Anterior cingulate cortex (tissue), 58 donors: ENCODE measurements at places on chromosomes 12 and 14.

DNA sequence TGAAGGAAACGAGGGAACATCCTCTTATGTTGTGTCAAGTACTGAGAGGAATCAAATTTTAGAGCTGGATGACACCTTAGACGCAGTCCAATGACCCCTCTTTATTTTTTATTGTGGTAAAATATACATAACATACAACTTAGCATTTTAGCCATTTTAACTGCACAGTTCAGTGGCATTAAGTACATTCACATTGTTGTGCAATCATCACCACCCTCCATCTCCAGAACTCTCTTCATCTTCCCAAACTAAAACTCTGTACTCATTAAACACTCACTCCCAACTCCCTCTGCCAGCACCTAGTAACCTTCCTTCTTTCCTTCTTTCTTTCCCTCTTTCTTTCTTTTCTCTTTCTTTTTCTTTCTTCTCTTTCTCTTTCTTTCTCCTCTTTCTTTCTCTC lies 97.2 kb upstream of the SLC24A4 start:
- no peak for DNase-seq

DNA sequence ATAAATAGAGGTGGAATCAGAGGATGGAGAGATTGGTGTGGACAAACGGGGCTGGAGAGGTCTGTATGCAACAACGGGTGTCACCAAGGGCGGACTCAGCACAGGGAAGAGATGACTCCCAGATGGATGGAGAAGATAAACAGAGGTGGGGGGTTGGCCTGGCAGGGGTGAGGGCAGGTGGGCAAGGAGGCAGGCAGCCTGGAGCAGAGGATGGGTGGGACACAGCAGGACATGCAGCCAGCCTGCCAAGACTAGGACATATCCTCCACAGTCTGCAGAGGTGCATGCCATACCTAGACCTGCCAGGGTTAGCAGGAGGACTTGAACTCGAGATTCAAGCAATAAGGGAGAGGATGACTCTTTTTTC lies 56.2 kb downstream of the TTC7B start:
- no peak for DNase-seq

- DNase-seq = no peak
Observed at GRCh38 chr12:57476993-57477709, 2.5 kb downstream of the ARHGAP9 start.

DNA sequence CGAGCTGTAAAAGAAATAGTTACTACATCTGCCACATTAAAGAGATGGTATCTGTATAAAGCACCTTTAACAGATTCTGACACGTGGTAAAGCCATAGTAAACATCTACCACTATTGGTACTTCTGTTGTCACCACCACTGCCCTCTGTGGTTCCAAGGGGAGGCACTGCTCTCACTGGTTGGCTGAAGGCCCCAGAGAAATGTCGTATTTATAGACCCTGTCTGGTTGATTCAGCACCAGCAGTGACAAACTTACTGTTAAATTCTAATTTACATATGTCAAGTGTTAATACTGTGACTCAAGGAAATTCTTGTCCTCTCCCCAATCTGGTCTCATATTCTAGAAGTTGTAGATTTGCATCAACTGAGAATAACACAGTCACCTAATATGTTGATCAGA lies 281.1 kb downstream of the ERC1 start:
- DNase-seq = no peak

DNA sequence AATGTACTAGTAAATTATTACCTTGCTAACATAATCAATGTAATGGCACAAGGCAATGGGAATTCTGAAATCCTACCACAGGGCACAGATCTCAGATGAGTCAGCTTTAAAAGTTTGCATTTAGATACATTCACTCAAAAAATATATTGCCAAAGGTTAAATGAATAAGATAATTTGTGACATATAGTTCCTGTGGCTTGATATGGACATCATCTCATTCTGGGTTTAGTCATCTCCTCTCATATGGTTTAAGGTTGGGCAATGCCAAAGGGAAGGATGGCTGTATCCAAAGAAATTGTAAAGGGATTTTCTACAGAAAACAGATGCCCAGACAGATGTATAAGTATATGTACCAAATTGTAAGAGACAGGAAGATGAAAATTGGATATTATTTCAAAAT lies 1065.0 kb downstream of the LRFN5 start:
- DNase-seq = no peak

DNA sequence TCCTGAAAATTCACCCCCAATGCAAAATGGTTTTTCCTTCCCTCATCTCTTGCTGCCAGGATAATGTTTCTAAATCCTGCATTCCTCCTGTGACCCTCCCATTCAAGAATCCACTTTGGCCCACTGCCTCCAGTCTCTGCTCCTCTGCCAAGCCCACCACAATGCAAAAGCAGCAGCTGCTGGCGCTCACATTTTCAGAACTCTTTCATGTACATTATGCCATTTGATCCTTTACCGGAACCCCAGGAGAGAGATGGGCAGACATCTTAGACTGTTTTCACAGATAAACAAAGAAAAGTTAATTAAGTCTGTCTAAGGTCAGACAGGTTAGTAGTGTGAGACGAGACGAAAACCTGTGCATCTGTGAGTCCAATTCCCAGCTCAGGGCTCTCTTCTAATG lies 12.9 kb downstream of the LRIG3 start:
- DNase-seq = no peak

DNA sequence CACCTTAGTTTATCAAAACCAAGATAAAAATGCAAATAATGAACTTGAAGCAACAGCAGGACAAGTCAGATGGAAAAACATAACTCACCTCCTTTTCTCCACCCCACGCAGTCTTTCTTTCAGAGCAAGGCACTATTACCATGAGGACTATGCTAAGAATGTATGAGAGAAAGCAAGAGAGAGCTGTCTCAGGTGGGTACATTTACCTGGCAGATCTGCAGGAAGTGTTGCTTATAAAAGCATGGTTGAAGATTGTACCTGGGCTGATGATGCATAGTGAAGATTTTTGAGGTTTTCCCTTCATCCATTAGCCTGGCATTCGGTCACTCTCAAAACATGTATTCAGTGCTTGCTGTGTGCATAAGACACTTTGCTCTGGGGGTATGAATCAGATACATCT lies 68.8 kb upstream of the IFNG-AS1 start:
- DNase-seq = no peak

DNA sequence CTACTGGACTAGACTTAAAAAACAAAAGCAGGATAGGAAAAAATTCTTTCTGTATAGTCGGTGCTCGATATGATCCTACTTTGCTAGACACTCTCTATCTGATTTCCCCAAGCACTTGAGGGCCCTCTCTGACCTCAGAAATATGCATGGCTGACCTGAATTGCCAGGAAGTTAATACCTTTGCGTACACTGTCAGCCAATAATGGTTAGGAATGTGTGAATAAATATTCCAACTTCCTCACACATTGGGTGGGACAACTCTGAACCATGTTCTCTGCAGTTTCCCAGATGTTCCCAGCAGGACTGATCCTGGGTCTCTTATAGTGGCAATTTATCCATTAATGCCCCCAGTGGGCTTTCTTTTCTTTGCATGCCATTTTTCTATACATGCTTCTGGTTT lies 20.5 kb upstream of the RPL10L start:
- DNase-seq = no peak

- no peak for DNase-seq
Observed at GRCh38 chr14:60945984-60946383, 34.9 kb downstream of the TRMT5 start.

GRCh38 chr12:76569685-76570604 lies 10.4 kb upstream of the OSBPL8 start:
- DNase-seq = no peak

- DNase-seq = no peak
Observed at GRCh38 chr14:44963044-44963528, 1.1 kb downstream of the TOGARAM1 start.

DNA sequence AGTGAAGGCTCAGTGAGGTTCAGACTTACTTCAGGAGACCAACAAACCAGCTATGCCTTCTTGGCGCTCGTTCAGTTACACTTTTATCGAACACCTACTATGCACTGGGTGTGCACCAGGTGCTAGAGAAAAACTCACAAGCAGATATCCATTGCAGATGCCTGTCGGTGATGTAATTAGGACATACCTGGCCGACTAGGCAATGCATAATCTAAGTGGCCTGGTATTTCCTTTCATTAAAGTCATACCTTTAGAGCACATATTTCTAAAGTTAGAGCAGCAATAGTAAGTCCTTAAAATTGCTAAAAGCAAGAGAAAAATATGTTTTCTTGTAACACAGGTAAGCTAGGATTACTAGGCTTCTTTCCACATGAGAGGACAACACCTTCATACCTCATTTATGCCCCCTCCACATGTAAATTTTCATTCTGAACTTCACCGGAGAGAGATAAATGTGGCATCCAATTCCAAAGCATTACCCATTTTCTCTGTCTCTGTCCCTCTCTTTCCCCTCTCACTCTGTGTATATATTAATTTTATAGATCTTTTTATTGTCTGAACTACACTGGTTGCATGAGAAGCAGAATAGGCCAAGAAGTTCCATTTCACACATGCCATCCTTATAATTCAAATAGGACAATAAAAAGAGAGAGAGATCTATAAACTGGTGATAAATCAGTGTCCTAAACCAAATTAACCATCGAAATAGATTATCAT lies 242.2 kb downstream of the SPTSSA start:
- DNase-seq = no peak

- no peak for DNase-seq
Observed at GRCh38 chr14:24913021-24913420, 136.9 kb downstream of the STXBP6 start.

- no peak for DNase-seq
Observed at GRCh38 chr12:12327802-12328201, 22.2 kb downstream of the MANSC1 start.

DNA sequence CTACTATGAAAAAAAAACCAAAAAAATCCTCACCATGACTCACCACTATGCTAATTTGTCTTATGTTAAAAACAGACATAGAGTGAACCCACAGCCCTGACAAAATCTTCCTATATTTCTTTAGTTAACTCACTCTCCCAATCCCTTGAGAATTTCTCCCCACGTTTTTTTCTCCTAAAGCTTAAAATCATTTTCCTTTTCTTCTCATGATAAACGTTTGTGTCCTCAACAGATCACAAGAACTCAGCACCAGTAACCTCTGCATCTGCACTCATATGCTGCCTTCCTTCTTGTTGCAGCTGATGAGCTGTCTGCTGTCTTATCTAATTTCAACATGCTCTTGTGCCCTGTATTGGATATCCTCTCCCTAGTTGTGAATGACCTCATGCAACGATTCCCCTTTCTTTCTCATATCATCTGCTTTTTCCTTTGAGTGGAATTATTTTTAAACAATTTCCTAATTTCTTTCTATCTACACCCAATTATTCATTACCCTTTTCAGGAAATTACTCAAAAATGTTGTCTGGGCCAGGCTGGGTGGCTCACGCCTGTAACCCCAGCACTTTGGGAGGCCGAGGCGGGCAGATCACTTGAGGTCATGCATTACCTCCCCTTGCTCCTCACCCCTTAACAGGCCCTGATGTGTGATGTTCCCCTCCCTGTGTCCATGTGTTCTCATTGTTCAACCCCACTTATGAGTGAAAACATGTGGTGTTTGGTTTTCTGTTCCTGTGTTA lies 427.5 kb upstream of the MGAT4C start:
- DNase-seq = no peak

GRCh38 chr14:58151133-58152013 lies 640 bp downstream of the ARMH4 start:
- peak; percentile 35 for DNase-seq

DNA sequence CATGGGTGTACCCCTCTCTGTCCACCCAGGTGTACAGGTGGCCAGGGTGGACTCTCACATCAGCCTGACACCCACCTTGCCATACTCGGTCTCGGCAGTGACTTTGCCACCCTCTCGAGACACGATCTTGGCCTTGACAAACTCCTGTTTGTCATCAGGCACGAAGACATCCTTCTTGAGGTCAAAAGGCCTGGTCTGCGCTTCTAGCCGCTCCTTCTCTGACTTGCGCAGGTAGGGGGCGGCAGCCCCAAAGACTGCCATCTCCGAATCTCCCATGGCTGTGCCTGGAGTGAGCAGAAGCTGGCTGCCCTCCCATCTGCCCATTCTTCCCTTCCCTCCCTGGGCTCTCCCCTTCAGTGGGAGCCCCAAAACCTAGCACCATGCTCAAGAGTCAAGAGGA lies 2.0 kb downstream of the MYH7 start:
- no peak for DNase-seq

- DNase-seq = no peak
Observed at GRCh38 chr12:101076921-101077320, 133.1 kb downstream of the SLC5A8 start.

DNA sequence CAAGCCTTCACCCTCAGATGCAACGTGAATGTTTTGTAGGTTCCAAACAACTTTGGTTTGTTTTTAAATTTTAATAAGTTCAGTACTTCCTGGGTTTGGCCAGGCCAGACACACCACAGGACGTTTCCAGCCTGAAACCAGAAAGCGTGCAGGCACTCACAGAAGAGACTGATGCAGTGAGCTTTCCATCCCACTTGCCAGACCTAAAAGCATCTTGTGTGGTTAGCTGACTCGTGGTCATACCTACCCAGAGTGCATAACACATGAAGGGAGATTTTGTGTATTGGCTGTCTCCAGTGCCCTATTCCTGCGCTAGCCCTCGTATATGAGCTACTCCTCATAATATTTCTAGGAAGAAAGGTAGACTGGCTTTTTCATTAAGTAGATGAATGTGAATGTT lies 297.3 kb upstream of the FAR2 start:
- DNase-seq = no peak

DNA sequence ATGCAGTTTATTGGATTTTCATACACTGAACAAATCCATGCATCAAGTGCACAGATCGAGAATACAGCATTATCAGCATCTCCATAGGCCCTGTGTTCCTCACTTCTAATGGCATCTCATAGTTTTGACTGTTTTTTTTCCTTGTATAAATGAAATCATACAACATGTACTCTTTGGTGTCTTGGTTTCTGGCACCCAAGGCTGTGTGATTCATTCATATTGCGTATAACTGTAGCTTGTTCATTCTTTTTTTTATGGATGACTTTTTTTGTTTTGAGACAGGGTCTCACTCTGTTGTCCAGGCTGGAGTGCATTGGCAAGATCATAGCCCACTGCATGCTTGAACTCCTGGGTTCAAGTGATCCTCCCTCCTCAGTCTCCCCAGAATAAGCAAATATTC lies 14.3 kb downstream of the RASSF8 start:
- DNase-seq = no peak

DNA sequence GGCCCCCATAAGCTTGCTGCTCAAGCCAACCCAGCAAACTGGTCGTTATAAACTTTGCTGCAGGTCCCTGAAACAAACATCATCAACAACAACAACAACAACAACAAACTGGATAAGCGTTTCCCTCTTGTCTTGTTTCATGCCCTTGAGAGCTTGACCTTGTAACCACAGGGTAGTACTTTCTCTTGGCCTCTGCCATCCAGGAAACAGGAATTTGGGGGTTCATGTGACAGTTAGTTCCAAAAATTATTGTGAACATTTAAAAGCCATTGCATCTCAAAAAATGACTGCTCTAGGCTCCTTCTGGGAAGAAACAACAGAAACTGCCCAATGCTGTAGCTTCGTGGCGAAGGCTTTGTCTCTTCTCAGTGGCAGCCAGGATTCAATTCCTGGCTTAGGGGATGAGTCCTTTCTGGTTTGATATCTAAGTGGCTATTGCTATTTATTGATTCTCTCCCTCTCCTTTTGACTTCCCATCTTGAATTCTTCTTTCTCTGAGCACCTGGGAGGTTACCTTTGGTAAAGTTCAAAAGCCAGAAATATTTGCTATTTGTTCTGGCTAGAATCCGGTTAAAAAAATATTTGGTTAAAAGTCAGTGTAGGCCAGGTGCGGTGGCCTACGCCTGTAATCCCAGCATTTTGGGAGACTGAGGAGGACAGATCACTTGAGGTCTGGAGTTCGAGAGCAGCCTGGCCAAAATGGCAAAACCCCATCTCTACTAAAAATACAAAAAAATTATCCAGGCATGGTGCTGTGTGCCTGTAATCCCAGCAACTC lies 52.0 kb upstream of the CPM start:
- no peak for DNase-seq

GRCh38 chr12:1763153-1763552 lies 57.2 kb upstream of the LRTM2 start:
- no peak for DNase-seq
